ENCODE measurements at places on chromosomes 16 and 17. TPM values are rescaled to one million over a fixed set of nuclear protein-coding genes. Genes with fewer than 3 reads are reported as not detected.

The PRKAR1A gene
- total RNA-seq = 208 TPM

DNA sequence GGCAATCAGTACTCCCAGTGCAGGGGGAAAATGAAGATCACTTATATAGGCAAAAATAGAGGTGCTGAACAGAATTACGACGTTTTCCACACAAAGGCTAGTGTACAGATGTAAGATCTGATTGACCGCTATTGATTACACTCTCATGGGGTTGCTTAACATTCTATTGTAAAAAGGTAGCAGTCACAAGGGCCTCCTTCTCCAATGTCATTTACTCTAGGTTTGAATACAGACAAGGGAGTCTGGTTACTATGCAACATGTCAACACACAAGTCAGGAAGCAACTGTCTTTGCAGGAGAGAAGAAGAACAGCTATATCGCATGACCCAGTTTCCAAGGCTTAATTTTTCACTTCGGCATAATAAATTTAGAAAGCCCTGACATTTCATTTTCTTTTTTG lies 7.9 kb downstream of the KRT37 start:
- no peak for DNase-seq

The GRB7 gene
- total RNA-seq = 0.61 TPM

The LRRC37A gene
- total RNA-seq = 7.6 TPM

DNA sequence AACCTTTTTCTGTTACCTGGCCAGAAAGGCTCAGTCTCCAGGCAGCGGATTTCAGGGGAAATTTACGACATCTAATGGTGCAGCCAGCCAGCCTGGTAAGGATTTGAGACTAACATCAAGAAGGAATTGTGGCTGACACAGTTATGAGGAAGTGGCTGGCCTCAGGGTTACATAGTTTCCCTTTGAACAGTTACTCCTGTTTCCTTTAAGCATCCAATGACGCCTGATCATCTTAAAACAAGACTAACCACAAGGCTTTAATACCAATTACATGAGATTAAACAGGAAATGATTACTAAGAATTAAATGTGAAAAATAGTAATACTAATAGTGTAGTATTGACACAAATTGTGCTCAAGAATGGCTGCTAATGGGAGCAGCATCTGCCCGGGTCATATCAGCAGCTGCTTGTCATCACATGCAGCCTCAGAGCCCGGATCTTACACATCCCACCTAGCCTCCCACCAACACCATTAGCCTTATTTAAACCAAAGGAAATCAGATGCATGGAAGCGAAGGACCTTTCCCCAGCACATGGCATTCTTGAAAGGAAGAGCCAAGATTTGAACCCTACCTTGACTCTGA lies 431.8 kb downstream of the PMP22 start:
- DNase-seq = no peak

The LHX1 gene
- total RNA-seq = not detected

The WIPF2 gene
- 28.5 TPM for total RNA-seq

The SPECC1 gene
- total RNA-seq = 8.3 TPM

DNA sequence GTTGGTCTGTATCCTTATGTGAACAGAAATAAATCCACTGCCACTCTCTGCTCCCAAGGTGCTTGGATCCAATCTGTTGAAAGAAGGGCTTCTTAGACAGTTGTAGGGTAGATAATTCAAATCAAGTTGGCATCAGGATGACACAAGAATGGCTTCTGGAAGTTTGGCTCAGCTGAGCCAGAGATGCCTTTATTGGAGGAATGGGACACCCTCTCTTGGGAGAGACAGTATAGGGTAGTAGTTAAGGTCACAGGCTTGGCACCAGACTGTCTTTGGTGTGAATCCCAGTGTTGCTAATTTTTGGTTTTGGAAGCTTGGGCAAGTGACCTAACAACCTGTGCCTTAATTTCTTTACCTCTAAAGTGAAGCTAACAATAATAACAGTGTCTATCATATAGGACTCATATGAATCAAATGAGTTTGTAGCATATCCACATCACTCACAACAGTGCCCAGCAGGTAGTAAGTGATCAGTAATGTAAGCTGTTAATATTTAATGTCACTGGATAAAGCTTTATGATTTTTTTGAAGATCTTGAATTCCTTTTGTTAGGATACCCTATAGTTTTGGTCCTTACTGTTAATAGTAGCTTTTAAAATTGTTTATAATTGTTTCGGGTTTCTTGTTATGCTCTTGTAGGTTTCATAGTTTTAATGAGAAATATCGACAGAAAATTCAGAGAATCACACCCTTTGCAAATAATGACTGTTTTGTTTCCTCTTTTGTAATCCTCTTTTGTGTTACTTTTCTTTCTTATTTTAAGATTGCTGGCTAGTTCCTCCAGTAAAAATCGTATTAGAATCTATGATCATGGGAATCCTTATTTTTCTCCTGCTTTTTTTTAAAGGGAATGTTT lies 19.1 kb downstream of the ZNRF1 start:
- no peak for DNase-seq

The CEP295NL gene
- not detected for total RNA-seq

The KRTAP29-1 gene
- total RNA-seq = not detected

DNA sequence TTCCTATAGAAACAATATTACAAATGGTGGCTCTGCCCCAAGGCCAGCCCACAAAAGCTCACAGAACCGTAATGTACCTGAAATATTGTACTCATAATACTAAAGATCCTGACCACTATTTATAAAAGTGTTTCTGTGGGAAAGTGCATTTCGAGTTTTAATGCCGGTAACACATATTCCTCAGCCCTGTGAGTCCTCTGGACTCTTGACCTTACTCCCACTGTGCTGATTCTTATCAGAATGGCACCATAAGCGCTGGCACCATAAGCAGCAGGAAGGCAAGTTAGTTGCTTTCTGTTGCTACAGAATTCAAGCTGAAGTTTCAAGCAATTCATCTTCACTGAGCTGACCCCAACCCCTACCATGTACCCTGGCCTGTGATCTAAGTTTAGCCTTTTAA lies 36.4 kb upstream of the MED13 start:
- no peak for DNase-seq

GRCh38 chr16:7366041-7366440 lies 33.4 kb downstream of the RBFOX1 start:
- DNase-seq = no peak

The ADGRG1 gene
- 4.3 TPM for total RNA-seq

The KAT2A gene
- 46.9 TPM for total RNA-seq

The TAT gene
- total RNA-seq = not detected
